Stimulated activated CD8-positive, alpha-beta memory T cell treated with anti-CD3 and anti-CD28 coated beads, Interleukin-4, amount 100 ng/mL, for 1 hour (primary cell): ENCODE measurements at places on chromosomes 2 and 18.

DNA sequence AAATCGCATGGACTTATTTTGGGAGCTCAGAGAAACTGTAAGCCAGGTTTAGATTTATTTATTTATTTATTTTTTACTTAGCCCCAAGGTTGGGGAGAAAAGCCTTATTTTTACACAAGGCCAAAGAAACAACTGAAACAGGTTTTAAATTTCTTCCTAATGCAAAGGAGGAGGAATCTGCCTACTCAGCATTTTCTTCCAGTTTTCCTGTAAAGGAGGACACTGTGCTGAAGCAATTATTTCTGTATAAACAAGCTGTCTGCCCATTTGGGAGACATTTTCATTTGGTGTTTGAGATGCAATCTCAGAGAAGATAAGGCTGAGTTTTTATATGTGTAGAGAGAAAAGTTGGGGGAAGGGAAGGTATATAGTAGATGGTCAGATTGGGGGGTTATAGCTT is 125.0 kb downstream of the ETAA1 start:
- DNase-seq = no peak

- no peak for DNase-seq
These were observed 15.2 kb upstream of the KYNU start for GRCh38 chr2:142862299-142862698.

- DNase-seq = no peak
These were observed 603.6 kb downstream of the FBXO15 start for GRCh38 chr18:73544032-73544431.

DNA sequence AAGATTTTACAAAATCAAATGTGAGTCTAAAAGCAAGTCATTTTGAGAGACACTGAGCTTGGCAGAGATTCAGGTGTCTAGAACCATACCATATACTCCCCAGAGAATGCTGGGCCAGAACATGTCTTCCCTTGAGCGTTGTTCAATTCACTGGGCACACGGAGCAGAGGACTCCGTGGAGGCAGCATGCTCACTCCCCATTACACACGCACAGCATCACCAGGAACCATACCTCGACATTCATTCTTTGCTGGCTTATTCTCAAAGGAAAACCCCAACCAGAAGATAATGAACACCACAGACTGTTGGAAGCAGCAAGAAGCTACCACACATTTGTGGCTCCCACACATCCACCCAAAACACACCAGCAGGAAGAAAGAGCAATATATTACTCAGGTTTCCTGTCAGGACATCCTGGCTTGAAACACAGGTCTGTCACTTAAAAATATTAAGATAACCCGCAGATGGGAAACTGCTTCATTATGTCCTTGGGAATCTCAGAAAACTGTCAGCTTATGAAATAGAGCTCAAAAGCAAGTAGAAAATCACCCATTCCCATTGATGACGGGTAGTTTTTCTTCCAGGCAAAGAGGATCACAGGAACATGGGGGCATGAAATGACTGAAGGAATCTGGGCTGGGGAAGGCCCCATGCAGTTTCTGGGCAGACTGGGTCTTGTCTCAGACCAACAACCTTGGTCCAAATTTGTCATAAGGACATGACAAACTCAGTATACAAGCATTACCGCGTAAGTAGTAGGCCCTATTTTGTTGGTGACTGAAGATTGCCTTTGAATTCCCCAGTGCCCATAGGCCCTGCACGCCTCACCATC is 46.4 kb downstream of the PCBP1 start:
- DNase-seq = no peak

DNA sequence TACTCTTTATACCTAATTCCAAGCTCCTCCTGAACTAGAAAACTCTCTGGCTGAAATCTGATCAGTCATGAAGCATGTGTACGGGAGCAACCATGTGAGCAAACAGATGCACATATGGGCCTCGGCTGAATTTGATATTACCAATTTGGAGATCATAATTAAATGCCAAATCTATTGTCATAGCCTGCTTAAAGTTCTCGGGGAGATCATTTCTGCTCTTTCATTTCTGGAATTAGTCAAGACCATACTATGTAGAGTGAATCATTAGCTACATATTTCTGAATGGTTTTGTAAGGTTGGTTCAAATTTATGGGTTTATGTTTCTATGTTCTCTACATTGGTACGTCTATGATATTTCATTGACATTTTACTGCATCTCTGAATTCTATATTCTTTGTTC is 205.5 kb downstream of the UBE2E3 start:
- no peak for DNase-seq

- DNase-seq = no peak
These were observed 22.7 kb downstream of the DPP10 start for GRCh38 chr2:114464961-114465706.

DNA sequence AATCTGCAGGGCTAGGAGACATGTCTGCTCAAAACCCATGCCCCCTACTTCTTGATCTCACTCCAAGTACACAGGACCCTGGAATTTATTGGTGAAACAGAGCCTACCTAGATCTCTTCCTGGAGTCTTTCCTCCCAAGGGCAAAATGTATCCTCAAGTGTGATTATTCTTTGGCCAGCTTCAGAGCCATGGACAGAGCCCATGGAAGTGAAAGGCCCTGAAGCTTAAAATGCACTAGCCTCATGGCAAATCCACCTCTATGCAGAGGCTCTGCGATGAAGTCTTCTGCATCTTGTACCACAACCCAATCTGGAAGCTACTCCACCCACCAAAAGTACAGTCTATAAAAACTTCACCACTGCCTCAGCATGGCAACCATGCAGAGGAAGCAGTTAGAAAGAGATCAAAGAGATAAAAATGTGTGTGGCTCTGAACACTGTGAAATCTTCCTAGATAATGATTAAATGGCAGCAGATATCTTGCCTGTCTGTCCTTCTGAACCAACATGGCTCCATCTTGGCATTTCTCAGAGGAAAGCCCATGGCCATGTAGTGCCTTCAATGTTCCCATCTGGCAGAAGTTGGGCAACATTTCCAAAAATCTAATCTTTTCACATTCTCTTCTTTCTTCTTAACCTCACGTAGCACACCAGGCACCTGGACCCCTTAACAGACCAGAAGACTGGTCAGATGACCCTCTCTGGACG is 142.9 kb upstream of the KLF7 start:
- no peak for DNase-seq

- DNase-seq = no peak
These were observed 23.3 kb downstream of the GNLY start for GRCh38 chr2:85717308-85718008.

- DNase-seq = no peak
These were observed 88.2 kb downstream of the LONRF2 start for GRCh38 chr2:100234141-100234540.

- no peak for DNase-seq
These were observed 12.9 kb downstream of the NPAS2 start for GRCh38 chr2:100832885-100833284.

GRCh38 chr2:64359171-64359891 is 94.6 kb upstream of the LGALSL start:
- no peak for DNase-seq

GRCh38 chr2:110998311-110998710 is 122.4 kb upstream of the BCL2L11 start:
- DNase-seq = no peak

DNA sequence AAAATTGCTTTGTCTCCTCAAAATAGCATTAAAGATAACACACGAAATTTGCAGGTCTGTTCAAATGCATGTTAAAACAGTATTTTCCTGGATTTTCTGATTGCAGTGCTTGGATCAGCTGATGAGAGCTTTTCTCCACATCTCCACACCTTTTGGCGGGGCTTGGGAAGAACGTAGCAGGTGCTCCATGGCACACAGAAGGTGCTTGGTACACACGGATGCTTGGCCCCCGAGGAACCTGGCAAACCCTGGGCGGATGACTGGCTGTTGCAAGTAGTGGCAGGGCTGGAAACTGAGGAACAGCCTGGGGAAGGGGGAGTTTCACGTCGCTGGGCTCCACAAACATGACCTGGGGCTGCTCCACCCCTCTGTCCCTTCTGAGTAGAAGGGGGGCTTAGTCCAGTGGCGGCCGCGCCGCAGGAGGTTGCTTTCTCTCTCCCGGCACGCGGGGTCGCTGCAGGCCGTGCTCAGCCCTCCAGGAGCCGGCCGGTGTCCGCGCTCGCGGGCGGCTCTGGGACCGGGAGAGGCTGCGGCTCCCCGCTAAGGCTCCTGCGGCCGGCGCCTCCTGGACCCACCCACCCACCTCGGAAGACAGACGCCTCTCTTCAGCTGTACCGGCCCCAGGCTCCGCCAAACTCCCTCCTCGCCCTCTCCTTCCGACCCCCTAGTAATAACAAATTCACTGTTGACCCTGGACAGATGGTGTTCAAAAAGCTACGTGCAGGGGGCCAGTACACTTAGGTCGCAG is 69.3 kb downstream of the MARCO start:
- DNase-seq = no peak

DNA sequence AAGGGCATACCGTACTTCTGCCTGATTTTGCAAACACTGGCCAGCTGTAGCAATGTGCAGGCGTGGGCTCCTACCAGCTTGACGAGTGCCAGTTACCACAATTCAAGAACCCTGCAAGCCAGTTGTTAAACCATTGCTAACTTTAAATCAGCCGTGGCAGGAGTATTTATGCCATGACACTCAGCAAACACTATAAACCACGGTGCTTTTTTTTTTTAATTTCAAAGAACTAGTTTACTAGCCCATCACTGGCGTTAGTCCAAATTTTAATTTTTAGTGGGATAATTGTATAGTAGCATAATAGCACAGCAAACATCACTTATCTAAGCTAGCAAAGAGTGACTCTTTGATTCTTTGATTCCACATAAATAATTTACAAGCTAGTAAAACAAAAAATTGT is 111.1 kb downstream of the COL4A4 start:
- no peak for DNase-seq

- no peak for DNase-seq
These were observed 35.0 kb downstream of the ERLEC1 start for GRCh38 chr2:53821810-53822209.

- no peak for DNase-seq
These were observed at the start of gene RAPGEF4 for GRCh38 chr2:172735582-172736423. Gene RAPGEF4 (plus strand): TSS chr2:172735845. CDS start chr2:172735984, 139 bp downstream.

- DNase-seq = no peak
These were observed 98.9 kb downstream of the CSRNP3 start for GRCh38 chr2:165568361-165568760.

DNA sequence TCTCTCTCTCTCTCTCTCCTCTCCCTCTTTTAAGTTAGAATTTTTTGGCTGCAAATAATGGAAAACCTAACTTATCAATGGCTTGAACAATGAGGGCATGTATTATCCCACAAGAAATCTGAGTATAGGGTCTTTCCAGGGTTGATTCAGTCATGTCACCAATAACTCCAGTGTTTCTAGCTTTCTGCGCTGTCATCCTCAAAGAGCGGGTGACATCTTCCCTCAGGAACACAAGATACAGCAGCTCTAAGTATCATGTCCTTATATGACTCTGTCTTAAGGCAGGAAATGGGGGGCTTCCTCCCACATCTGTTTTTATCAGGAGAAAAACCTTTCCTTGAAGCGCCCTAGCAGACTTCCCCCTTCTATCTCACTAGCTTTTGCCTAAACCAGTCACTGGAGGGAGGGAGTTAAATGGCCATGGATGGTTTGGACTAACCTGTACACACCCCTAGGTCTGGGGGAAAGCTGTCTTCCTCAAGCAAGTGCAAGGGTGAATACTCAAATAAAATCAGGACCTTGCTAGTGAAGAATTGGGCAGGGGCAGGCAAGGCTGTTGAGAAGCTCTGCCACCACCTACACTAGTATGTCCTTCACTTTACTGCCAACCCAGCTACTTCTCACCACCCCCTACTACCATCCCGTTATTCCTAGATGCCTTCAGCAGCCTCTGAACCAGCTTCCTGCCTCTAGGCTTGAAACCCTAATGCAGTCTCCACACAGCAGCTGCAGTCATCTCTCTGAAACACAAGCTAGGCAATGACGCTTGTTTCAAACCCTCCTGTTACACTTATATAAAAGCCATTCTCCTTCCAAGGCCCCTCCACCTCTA is 7.5 kb upstream of the TUBA4A start:
- DNase-seq = no peak

GRCh38 chr2:216571178-216571908 is 61.9 kb upstream of the IGFBP2 start:
- no peak for DNase-seq

GRCh38 chr2:162821176-162821575 is 17.4 kb downstream of the KCNH7 start:
- no peak for DNase-seq

DNA sequence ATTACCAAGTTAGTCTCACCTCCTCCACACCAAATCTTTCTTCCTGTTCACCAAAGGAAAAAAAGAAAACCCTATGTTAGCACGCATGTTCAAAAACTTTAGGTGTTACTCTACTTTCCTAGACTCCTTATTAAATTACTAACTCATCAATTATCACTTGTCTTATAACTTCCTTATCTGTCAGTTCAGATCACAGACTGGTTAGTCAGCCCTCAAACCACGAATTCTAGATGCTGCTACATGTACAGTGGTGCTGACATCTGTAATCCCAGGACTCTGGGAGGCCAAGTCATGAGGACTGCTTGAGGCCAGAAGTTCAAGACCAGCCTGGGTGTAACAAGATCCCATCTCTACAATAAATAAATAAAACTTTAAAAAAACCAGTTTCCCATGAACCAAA is 3.5 kb downstream of the YWHAQ start:
- no peak for DNase-seq

GRCh38 chr2:109148117-109148746 is 19.2 kb downstream of the SH3RF3 start:
- DNase-seq = no peak

- DNase-seq = no peak
These were observed 30.3 kb upstream of the HNRNPLL start for GRCh38 chr2:38632980-38633379.

GRCh38 chr18:12036201-12036751 is 55.0 kb downstream of the IMPA2 start:
- no peak for DNase-seq
